H1 (cell line): ENCODE measurements at places on chromosomes 2 and 18. TPM values are rescaled to one million over a fixed set of nuclear protein-coding genes. Genes with fewer than 3 reads are reported as not detected.

- no peak for DNase-seq
These were observed 24.1 kb downstream of the RMND5A start for GRCh38 chr2:86744152-86744551.

GRCh38 chr2:4174796-4175195 lies 471.4 kb downstream of the DCDC2C start:
- DNase-seq = no peak

The LIMS2 gene
- 4.8 and 4.9 TPM in 2 replicates for total RNA-seq

- no peak for DNase-seq
These were observed 33.9 kb downstream of the FN1 start for GRCh38 chr2:215401896-215402379.

- DNase-seq = peak; percentile 94
These were observed at the start of gene VSNL1 for GRCh38 chr2:17540093-17540812. Gene VSNL1 (plus strand): TSS chr2:17540696. CDS start chr2:17592075, 51,379 bp downstream.

The DAW1 gene
- 0.84 and 1.4 TPM in 2 replicates for total RNA-seq

- no peak for DNase-seq
These were observed 48.2 kb upstream of the CTAGE1 start for GRCh38 chr18:22465859-22466457.

The ACVR2A gene
- 15.0 and 18.1 TPM in 2 replicates for total RNA-seq

GRCh38 chr2:111900859-111901258 lies 2.5 kb downstream of the MERTK start:
- peak; percentile 57 for DNase-seq

- DNase-seq = no peak
These were observed 32.7 kb downstream of the ARHGEF33 start for GRCh38 chr2:38922389-38922788.

DNA sequence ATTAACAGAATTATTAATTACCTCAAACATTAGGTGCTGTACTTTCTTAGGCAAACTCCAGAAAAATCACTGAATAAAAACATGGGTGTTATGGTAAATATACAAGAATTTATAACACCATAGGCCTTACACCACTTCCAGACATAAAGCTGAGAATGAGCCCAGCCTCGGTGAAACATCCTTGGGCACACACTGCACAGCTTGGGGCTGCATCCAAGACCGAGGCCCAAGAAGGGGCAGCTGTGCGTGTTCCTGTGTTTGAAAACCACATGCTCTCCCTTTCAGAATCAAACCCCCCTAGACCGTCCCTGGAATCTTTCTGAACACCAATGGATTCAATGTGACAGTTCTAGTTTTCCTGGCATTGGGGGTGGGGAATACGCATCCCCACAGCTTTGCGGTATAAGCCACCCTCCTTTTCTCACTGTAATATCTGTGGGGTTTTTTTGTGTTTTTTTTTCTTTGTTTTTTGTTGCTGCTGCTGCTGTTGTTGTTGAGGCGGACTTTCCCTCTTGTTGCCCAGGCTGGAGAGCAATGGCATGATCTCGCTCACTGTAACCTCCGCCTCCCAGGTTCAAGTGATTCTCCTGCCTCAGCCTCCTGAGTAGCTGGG lies 12.9 kb downstream of the ERFE start:
- DNase-seq = no peak

GRCh38 chr18:10562773-10563160 lies 36.9 kb downstream of the NAPG start:
- no peak for DNase-seq

GRCh38 chr2:69384618-69385081 lies 2.4 kb downstream of the GFPT1 start:
- no peak for DNase-seq

GRCh38 chr2:176455816-176456291 lies 186.6 kb downstream of the MTX2 start:
- no peak for DNase-seq

- no peak for DNase-seq
These were observed 183.3 kb downstream of the ASXL3 start for GRCh38 chr18:33761363-33761762.

The NFATC1 gene
- 6.6 and 6.8 TPM in 2 replicates for total RNA-seq

DNA sequence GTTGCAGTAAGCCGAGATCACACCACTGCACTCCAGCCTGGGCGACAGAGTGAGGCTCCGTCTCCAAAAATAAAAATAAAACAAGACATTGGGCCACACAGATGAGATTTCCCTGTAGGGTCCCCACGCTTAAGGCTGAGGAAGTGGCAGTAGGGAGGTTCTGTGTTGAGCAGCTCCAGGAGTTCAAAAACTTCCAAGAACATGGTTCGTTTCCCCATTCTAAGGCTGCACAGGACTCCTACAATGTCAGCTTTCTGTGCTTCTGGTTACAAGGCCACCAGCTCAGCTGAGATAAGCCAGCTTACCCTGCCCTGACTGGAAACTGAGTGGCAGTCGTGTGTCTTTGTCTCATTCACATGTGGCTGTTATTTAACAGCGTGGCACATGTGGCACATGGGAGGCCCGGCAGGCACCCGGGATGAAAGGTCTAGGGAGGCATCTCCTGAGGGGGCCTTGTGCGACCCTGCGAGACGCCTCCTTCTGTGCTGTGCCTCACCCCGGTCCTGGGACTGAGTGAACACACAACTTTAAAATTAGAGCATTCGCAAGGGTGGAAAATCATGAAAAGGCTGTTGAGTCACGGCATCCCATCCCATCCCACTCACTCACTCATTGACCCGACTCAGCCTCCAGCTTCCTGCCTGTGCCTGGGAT lies 7.7 kb downstream of the ITGB1BP1 start:
- no peak for DNase-seq

The CLASP1 gene
- total RNA-seq = 44.3 and 53.9 TPM in 2 replicates

The POLE4 gene
- 44.4 and 44.7 TPM in 2 replicates for total RNA-seq

GRCh38 chr18:11500153-11501122 lies 109.0 kb upstream of the SLC35G4 start:
- DNase-seq = no peak

The ANO7 gene
- 6.5 and 6.9 TPM in 2 replicates for total RNA-seq

DNA sequence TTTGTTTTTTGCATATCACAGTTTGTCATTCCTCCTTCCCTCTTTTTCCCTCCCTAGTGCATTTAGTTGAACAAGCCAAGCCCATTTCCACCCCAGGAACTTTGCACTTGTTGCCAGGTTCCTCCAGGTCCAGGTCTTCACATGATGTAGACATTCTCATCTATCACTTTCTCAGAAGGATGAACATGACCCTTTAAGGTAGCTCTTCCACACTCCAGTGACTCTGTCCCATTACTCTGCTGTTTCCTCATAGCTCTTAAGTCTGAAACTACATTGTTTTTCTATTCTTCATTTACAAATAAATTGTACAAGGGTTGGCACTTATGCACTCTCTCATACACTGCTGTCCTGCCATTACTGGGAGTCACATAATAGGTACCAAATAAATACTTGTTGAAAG lies 6.1 kb downstream of the KYNU start:
- no peak for DNase-seq

DNA sequence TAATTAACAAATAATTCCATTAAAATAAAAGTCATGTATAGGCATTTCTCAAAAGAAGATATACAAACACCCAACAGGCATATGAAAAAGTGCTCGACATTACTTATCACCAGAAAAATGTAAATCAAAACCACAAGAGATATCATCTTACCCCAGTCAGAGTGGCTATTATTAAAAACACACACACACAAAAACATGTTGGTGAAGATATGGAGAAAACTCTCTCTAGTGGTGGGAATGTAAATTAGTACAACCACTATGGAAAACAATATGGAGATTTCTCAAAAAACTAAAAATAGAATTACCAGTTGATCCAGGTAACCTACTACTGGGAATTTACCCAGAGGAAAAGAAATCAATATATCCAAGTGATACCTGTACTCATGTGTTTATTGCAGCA lies 966.3 kb upstream of the POU3F3 start:
- DNase-seq = no peak

DNA sequence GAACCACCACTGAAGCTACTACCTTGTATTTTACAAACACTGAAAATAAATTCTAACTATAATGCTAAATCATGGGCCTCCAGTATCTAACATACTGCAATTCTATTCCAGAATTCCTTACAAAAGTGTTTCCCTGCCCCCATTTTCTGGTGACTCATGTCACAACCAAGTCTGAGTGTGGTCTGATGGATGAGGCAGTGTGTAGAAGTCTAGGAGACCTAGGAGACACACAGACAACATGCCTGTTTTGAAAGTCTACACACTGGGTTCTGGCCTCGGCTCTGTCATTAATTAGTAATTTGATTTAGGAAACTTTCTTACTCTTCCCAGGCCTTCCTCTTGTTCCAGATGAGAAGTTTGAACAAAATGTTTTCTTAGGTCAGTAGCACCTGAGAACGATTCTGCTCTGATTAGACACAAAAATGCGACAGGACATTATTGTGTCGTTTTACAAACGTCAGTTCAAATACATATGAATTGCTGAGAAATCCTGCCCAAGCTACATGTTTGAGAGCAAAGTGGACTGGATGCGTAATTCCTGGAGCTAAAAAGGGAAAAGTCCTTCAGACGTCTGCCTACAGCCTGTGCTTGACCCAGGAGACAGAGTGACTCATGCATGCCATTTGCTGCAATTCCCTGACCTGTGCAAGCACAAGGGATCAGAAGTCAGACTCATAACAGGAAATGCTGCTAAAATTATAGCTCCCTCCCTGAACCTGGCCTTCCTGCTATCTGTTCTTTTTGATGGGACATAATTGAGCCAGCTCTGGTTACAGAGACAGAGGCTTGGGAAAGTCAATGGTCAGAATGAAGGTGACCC lies 494.4 kb downstream of the SOX11 start:
- DNase-seq = no peak

GRCh38 chr2:15788830-15789229 lies 151.5 kb upstream of the MYCN start:
- DNase-seq = no peak
